ENCODE measurements at places on chromosomes 6 and 20.

GRCh38 chr6:1970151-1970561 is 275.2 kb downstream of the GMDS start:
- DNase-seq, result peak; percentile 84

DNA sequence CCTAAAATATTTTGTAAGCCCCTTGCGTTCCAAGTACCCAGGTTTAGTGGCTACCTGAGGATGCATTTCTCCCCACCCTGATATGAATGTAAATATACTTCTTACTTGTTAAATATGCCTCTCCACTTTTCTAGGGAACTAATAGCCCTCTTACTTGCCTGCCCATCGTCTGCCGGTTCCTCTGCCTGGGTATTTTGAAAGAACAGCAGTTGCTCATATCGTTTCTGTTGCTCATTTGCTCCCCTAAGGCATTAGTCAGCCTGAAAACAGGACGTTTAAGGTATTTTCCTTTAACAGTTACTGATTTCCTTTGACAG is 141.3 kb upstream of the CARMIL1 start:
- no peak for DNase-seq

GRCh38 chr6:38110481-38110971 is 291.0 kb downstream of the ZFAND3 start:
- no peak for DNase-seq

DNA sequence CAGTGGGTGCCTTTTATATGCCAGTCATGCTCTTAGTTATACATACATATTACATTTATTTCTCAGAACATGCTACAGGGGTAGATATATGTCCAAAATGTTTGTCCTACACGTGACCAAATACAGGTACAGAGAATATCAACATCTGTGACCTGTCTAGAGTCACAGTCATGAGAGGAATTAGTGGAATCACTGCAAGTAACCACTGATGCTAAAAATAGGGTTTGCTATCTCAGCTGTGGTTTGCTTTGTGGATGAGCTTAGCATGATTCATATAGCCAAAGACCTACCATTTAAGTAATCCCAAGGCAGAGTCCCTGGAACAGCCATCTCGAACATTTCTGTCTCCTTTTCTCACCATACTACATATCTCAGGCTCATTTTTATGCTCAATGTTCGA is 32.3 kb downstream of the GSTA3 start:
- DNase-seq, result no peak

DNA sequence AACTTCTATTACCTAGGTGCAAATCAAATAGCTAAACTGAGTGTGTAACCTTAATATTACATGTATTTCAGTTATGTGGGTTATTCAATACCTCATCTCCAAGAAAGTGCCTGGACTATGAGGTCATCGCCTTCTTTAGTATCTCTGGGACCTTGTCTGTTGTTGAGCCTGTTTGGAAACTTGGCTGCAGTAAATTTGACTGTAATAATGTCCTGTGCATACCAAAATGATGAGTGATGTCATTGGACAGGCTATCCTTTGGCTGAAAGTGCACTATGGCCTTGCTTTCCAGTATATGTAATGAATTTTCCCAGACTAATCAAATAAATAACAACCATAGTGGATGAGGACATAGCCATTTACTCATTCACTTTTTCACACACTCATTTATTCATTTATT is 455.1 kb downstream of the ADGRB3 start:
- no peak for DNase-seq

DNA sequence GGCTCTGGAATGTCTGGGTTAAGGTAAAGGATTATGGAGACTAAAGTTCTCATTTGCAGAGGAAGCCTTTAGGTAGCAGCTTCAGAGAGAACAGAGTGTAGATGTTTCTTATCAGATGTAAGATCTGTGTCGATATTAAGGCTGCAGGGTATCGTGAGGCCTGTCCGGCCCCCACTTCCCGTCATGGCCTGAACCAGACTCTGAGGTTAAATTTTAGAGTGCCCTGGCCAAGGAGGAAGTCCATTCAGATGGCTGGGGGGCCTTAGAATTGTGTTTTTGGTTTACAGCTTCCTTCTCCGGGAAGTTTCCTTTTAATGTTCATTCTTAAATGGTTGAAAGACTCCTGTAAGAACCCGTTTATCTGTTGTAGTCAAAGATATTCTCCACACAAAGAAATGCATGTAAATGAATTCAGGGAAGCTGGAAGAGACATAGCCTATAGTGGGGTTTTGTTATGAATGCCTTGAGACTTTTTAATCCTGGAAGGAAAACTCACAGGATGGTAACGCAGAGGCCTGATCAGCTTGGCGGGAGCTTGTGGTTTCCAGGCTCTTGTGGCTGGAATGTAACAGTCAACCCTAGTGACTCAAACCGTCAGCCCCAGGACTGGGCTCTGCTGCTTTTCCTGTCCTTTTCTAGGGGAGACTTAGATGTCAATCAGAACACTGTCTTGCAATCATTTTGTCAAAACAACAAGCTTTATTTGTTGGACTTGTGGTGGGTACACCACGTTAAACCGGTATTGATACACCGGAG is 34.7 kb downstream of the KIF25 start:
- no peak for DNase-seq

DNA sequence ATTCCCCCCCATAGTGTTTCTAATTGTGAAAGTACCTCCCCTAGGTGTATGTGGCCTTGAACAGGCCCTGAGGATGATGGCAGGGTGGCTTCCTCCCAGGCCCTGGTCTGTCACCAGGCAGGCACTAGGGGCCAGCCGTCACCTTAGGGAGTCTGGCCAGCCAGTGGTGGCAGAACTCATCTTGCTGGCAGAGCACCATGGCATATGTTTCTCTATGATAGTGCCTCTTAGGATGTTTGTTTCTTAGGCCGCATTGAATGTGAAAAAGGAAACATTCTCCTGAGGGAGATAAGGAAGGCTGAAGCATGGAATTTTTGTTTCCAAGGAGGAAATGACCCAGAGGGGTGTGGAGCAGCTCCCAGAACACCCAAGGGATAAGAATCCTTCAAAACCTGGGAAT is 45.2 kb upstream of the KLHL31 start:
- no peak for DNase-seq

- no peak for DNase-seq
Measured at GRCh38 chr6:91482498-91482897, 895.6 kb upstream of the MAP3K7 start.

- DNase-seq, result no peak
Measured at GRCh38 chr6:19035461-19036195, 648.5 kb downstream of the RNF144B start.

DNA sequence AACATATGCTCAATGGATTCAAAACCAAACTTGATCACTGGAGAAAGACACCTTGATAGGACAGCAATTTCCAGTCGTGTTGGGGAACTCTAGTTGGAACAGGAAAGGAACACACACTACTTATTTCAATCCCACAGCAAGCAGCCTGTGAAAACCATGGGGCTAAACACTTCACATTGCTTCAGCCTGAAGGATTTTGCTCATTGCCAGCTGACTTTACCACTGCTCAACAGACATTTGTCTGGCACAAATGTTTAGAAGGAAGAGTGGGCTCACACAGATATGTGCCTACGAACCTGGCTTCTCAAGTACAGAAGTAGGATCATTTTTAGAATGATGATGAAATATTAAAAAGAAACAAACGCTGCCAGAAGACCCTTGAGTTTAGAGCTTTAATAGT is 598.1 kb downstream of the PHF3 start:
- no peak for DNase-seq

DNA sequence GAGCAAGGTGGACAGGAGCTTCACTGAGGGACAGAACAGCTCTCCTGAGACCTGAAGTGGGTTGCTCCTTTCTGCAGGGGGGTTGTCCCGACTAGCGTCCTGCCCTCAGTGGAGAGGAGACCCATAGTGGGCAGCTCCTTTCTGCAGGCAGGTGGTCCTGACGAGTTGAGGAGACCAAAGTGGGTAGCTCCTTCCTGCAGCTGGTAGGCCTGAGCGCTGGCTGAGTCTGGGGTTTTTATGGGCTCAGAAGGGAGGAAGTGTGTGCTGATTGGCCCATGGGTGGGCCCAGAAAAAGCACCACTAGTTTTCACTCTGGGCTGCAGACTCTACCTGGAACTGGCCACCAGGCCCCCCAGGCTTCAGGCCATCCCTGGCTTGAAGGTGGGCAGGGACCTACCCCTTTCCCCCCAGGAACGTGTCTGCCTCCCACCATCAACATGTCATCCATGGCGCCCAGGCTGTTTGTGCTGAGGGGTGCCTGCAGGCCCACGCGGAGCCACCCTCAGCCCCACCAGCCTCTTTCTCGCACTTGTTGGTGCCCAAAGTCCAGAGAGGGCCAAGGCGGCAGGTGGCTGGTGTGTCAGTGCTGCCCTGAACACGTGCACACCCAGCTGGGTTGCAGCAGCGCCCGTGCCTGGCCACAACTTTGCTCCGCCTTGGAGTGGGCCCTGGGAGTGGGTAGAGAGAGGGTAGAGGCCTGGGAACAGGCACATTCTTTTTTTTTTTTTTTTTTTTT is 1.6 kb upstream of the DEK start:
- DNase-seq, result no peak
